ENCODE measurements at places on chromosomes 5 and 9.

DNA sequence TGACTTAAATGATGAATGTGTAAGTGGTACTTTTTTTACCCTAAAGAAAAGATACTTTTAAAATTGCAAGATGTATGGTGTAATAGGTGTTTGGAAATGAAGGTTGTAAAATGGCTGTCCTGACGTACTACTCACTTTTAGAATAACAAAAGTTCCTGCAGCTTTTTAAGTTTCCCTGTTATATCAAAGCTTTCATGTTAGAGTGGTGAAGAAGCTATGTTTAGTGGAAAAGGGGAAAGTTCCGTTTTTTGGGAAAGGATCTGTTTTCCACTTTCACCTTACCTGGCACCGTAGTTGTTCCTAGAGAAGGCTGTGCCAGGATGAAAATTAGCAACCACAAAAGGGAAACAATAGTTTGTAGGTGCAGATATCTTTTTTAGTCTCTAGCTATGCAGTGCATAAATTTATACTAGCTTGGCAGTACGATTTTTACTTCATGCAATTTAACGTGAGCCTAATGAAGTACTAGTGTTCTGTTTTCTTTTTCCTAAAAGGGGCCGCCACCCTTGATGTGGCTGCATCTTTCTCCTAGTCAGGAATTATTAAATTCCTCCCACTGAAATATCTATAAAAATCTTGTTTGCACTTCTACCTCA is 1.3 kb downstream of the TNPO1 start:
- DNase-seq, result no peak

DNA sequence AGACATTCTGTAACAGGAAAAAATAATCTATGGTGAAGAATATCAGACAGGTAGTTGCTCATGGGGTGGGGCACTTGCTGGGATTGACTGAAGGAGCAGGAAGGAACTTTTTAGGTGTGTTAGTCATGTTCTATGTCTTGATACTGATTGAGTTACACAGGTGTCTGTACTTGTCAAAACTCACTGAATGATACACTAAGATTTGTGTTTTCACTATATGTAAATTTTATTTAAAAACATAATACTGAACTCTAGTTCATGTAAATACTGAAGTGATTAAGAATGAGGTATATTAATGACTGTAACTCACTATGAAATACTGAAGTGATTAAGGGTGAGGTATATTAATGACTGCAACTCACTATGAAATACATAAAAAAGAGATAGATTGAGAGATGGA is 28.5 kb downstream of the IL6ST start:
- DNase-seq, result no peak

DNA sequence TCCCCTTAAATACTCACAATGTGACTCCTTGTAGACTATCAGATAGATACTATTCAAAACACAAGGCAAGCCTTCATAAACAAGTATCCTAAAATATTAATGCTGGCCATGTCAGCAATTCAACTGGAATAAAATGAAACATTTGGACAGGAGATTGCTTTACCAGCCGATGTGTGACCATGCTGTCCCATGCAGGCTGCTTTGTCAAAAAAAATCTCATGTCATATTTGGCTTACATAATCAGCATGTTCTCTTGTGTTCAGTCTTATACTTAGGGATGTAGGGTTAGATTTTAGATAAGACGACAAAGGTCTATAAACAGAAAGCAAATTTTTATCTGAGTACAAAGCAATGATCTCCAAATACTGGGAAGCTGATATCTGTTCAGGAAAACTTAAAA is 108.5 kb downstream of the NR6A1 start:
- no peak for DNase-seq

GRCh38 chr9:73845954-73846690 is 651.0 kb upstream of the RORB start:
- no peak for DNase-seq

DNA sequence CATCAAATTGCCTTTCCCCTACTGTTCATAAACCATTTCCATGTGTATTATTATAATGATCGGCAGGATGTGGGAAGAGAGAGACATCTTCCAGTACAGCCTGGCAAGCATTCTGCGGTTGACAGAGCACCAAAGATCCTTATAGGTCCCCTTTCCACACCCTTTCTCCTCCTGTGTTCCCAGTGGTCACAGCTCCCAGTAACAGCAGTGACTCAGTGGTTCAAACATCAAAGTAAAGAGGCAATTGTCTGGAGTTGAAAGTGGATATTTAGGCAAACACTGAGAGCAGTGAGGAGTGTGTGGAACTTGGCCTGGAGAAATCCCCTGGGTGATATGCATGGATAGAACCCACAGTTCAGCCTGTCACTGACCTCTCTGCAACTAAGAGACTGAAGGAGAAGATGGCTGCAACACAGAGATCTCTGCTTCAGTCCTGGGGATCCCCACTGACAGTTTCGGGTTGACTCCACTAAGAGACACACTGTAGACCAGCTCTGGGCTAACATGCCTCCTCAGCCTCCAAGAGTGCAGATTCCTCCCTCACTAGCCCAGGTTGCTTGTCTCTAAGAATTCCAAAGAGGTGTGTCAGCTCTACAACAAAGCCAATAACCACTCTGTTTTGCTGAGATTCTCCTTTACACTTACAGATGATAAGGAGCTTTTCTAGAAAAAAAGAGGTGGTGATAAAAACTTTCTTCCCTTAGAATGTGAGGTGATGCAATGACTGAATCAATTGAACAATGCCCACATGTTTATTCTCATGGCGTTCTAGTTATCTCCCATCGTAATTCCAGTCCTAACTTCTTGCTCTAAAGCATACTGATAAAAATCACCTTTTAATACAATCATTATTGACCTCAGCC is 94.4 kb upstream of the IL6ST start:
- DNase-seq, result no peak

GRCh38 chr5:121158451-121158850 is 693.2 kb upstream of the FTMT start:
- DNase-seq, result no peak

- no peak for DNase-seq
These were observed 4.4 kb downstream of the S1PR3 start for GRCh38 chr9:88995627-88996026.

DNA sequence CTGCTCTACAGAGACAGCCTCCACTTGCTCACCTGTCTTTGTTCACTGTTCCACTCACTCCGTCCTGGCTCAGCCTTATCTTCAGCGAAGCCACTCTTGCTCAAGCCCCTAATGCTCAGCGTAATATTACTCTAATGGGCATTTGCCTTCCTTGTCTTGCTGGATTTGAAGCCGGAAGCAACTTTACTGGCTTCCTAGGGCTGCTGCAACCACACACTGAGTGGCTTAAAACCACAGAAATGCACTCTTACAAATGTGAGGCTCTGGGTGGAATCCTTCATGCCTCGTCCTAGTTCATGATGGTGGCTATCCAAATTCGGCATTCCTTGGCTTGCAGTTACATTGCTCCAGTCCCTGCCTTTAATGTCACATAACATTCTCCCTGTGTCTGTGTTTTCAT is 85.5 kb upstream of the MARCHF11 start:
- no peak for DNase-seq

GRCh38 chr5:146919304-146919703 is 40.7 kb upstream of the PPP2R2B start:
- peak; percentile 28 for DNase-seq

DNA sequence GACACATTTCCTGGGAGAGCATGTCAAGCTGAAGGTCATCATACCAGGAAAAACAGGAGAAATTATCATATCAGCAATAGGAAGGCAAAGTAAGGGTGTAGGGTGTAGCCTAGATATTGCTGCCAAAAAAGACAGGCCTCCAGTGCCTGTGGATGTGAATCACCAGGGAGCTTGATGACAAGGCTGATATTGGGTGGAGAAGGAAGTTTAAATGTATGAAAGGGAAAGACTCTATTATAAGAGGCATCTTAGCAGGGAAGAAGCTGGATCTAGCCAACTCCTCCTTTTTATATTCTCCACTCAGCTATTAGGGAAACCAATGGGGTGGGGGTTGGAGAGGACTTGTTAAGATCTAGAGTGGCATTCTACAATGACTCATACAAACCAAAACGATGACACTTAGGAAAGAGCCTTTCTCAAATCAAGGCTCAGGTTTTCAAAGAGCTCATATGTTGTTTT is 13.4 kb upstream of the TXNDC8 start:
- no peak for DNase-seq

DNA sequence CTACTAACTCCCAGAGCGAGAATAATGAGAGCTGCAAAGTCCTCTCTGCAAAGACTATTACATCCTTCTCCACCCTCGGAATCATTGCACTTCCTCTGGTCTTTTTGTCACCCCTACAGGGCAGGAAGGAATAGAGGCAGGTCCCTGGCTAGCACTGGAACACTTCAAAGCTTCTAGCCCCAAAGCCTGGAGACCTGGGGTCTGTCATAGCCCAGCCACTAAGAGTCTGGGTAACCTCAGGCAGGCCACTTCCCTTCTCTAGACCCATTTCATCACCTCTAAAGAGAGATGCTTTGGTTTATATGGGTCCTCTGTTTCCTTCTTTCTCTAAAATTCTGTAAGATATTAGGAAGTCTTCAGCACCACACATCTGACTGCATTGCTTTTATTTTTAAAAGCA is 6.7 kb downstream of the ADRB2 start:
- DNase-seq, result no peak

- no peak for DNase-seq
These were observed 123.9 kb downstream of the RAB3C start for GRCh38 chr5:58706736-58707135.

- no peak for DNase-seq
These were observed 34.8 kb downstream of the PRLR start for GRCh38 chr5:35195472-35195852.

DNA sequence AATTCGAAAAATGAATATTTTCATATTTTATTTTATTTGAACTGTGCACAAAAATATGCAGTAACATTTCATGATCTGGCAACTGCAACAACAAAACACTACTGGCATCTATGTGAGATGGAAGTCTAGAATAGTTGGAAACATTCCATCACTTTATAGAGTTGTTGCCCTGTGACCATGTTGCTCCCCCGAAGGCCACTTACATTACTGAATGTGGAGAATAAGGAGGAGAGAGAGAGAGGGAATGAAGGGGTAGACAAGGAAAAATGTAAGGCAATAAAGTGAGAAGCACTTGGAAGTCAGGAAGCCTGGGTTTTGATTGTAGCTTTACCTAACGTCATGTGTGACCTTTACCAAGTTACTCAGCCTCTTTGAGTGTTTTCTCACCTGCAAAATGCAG is 437.2 kb upstream of the EDIL3 start:
- DNase-seq, result no peak

DNA sequence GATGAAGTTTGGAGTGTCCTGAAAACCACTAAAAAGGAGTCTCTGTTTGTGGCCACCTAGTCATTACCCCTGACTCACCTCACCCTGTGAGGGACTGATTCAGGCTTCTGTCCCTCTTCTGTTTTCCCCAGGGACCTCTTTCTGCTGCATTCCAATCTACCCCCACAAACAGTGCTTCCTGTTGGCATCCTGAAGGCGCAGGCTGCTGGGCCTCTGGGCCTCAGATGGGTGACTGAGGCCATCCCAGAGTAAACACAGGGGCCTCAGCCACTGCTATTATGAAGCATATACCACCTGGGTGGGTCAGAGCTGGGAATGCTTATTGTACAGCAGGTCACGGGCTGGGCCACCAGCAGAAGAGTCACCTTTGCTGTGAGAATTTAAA is 20.0 kb downstream of the MORN5 start:
- DNase-seq, result no peak

DNA sequence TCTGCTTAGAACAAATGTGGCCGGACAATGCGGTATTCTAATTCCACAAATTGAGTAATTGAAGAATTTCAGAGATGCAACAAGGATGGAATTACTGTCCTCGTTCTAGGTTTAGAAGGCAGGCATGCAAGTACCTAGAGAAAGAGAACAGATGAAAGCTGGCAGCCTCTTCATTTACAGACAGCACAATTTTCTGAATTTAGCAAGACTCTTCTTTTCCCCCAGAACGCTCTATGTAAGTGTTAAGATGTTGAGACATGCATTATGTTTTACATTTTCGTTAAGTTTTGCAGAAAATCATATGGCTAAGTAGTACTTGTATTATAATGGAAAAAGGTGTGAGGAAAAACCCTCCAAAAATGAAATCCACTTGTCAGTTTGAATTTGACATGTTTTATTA is 259.5 kb upstream of the ARRDC3 start:
- DNase-seq, result no peak

DNA sequence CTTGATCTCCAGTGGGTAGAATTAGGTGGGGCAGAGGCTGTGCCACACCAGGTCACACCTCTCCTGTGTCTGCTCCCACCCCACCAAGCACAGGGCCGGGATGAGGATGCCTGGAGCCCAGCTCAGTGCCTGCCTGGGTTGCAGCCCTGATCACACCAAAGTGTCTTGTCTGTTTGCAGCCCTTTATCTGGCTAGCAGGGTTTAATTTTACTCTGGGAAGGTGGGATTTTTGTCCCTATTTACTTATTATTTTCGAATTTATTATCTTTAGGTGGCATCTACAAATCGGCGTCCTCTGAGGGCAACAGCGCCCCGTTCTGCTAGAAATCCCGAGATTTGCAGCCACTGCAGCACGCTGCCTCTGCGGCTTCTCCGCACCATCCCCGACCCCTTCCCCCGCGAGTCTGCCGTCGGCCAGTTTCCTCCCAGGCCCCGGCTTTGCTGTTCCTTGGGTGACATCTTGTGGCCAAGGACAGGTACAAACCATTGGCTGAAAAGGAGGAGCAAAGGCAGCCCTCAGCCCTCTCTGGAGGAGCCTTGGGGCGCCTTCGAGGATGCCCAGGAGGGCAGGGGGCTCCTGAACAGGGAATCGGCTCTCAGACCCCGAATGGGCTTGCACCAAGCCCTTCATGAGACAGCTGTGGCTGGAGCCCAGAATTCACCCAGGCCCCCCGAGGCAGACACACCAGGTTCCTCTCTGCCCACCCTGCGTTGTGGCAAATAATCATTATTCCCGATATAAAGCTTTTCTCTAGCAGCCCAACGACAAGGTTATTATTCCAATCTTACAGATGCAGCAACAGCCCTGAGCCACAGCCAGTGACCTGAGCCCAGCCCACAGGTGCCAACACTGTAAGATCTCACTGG is 113.0 kb downstream of the GAPVD1 start:
- DNase-seq, result peak; percentile 78

DNA sequence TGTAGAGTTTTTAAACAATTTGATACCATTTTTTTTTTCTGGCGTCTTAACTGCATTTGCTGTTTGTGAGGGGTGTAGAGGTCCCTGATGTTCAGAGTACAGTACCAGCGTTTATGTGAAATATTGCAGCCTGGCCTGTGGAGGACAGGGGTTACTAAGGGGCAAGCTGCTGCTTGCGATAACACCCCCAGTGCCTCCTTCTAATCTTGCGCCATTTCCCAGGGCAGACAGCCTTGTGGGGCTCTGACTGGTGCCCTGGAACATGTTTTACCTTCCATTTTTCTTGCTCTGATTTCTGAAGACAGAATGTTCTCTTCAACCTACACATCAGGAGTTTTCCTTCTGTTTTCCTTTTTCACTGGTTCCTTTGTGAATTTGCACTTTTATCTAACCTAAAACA is 142.9 kb downstream of the DOCK8 start:
- DNase-seq, result no peak

DNA sequence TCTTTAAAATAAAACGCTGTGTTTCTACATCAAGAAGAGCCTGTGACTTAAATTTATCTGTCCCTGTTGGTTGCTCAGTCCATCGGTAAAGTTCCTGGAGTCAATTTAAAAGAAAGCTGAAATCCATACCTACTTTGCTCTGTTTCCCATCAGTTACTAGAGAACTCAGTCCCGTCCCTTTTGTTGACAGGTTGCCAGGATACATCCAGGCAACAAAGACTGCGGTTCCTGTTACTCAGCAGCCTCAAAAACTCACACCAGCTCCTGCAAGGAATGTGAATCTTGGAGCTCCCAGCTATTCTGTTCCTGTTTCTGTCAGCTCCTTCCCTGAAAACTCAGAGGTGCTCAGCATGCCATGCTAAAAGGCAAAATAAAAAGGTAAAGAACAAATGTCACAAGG is at the start of gene ZNF474:
Gene ZNF474 (plus strand): TSS at position 241 of the 400 bp plus-strand sequence. CDS start 22,445 bp downstream, outside the sequence.
- DNase-seq, result peak; percentile 86

- DNase-seq, result no peak
These were observed 247.9 kb upstream of the MEF2C start for GRCh38 chr5:89130851-89131250.
